ENCODE measurements at places on chromosomes 2 and 18.

GRCh38 chr2:105373344-105373781 is 25.5 kb downstream of the FHL2 start:
- DNase-seq = no peak

- no peak for DNase-seq
These were observed 909.7 kb downstream of the EPHA4 start for GRCh38 chr2:220662431-220662830.

GRCh38 chr2:29920130-29920577 is 1.2 kb downstream of the ALK start:
- DNase-seq = peak; percentile 73

DNA sequence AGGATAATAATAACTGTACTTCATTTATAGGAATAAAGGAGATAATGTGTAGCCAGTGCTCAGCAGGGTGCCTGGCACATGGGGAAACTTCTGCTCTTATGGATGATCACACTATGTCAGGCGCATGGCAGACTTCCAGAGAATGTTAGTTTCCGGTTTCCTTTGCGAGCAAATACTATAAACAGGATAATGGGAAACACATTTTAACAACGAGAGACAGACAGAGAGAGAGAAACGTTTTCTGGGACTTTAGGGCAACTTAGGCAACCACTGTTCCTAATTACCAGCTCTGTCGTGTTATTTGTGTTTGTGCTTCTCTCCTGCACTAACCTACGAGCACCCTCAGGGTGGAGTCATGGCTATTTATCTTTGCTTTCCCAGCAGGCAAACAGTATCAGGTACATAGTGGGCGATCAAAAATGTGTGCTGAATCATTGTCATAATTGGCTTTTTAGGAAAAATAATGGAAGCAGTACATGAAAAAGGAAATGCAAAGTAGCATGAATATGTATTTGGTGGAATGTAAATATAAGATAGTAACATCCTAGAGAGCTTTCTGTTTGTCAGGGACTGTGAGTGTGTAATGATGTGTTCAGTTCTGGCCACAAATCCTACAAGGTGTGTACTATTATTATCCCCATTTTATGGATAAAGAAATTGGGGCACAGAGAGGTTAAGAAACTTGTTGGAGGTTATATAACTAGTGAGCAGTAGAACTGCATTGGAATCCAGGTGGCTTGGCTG is 36.8 kb upstream of the IGFBP2 start:
- no peak for DNase-seq

DNA sequence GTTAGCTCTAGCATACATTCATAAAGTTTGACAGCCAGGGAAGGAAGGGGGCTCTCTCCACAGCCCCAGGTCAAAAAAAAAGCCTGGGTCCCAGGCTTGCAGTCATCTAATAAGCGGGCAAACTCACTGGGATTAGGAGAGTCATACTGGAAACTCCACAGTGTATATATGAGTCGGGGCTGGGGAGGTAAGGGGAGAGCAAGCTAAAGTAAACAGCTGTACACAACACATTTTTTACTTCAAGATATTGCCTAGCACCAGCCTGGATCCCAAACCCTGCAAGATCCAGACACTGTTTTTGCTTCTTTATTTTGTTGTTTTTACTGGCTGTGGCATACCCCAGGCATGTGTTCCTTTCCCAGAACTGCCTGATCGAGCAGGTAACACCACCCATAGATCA is 291.3 kb upstream of the TANK start:
- no peak for DNase-seq

DNA sequence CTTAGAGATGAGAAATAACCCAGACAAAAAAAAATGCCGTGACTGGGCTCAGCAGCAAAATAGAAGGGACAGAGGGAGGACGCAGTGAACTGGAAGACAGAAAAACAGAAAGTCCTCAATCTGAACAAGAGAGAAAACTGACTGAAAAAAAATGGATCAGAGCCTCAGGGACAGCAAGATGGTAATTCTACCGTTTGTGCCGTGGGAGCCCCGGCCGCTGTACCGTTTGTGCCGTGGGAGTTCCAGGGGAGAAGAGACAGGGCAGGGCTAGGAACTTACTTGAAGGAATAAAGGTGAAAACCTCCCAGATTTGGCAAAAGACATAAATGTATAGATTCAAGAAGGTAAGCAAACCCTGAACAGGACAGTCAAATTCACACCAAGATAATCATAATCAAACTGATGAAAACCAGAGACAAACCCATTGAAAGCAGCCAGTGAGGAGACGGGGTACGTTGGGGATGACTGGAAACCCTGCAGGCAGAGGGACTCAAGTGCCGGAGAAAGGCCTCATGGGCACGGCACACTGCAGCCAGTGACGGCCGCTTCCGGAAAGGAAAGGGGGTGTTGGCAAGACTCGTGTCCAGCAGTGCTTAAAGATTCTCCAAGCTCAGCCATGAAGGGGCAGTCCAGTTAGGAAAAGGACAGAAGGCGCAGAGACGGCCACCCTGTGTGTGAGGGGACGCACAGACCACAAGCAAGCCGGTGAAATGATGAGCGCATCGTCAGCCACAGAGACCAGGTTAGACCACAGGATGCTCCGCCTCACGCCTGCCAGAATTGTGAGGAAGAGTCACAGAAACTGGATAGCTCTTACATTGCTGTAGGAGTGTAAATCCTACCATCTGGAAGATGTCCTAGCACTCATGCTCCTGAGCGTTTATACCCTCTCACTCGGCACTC is 40.0 kb upstream of the NFATC1 start:
- no peak for DNase-seq

- DNase-seq = no peak
These were observed 31.6 kb upstream of the NCK2 start for GRCh38 chr2:105712981-105713596.

GRCh38 chr2:160502478-160502877 is 8.9 kb upstream of the RBMS1 start:
- no peak for DNase-seq

- no peak for DNase-seq
These were observed 11.8 kb downstream of the MTCL1 start for GRCh38 chr18:8717011-8717770.

DNA sequence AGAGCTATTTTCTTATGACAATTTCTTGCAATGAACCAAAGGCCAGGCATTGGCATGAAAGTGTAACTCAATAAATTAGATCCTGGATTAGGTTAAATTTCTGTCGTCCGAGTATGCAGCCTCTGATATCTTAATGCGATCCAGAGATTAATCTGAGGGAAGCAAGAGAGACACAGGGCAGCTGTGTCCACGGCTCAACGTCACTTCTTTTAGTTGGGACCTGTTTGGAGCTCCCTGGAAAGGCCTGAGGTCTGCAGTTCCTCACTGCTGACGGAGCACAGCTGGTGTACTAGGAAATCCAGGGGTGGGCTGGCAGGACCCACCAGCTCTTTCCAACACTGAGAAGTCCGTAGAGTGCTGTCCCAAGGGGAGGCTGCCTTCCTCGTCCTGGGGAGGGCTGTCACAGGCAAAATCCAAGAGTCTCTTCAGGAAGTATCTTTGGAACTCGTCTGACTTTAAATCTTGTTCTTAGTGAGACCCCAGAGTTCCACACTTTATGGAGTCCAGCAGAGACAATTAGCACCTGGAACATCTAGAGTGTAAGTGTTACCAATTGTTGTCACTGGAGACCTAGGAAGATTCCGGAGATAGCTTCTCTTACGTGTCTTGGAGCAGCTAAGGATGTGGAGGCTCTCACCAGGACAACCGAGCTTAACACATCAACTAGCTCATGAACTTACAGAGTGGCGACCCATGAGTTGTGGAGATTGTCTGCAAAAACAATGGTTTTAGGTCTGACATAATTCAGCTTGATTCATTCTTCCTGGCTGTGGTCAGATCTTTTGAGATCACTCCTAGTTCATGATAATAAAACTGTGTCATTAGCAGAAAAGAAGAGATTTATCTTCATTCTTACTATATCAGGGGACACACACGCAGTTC is 173.7 kb downstream of the ACKR3 start:
- DNase-seq = no peak

GRCh38 chr2:224293976-224294375 is 107.9 kb downstream of the FAM124B start:
- DNase-seq = no peak
